ENCODE measurements at places on chromosomes 7 and 10.

GRCh38 chr10:19120381-19120908, 71.8 kb downstream of the MALRD1 start:
- DNase-seq, result no peak

DNA sequence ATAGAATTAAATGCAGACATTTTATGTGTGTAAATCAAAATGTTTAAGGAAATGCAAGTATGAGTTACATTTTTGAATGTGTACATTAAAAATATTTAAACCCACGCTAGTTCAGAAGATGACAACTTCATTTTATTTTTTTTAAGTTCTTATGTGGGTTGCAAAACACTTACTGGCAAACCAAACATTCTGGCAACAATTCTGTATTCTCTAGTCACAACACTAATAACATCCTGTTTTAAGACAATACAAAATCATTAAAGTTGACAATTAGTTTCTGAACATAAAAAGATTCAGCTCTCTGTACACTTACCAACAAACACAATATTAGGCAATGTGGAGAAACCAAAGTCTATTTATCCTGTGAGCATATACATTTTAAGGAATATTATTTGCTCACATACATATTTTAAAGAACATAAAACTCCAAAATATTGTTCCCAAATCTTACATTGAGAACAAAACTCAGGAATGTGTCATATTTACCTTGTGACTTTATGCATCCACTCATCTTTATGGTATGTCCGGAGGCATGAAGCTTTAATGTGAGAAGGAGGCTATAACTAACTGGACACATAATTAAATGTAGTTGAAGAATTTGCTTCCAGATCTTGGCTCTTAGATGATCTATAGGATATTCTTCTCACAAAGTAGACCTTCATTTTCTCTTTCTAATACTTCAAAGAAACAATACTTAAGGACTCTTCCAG, 134.7 kb downstream of the DGKB start:
- no peak for DNase-seq

DNA sequence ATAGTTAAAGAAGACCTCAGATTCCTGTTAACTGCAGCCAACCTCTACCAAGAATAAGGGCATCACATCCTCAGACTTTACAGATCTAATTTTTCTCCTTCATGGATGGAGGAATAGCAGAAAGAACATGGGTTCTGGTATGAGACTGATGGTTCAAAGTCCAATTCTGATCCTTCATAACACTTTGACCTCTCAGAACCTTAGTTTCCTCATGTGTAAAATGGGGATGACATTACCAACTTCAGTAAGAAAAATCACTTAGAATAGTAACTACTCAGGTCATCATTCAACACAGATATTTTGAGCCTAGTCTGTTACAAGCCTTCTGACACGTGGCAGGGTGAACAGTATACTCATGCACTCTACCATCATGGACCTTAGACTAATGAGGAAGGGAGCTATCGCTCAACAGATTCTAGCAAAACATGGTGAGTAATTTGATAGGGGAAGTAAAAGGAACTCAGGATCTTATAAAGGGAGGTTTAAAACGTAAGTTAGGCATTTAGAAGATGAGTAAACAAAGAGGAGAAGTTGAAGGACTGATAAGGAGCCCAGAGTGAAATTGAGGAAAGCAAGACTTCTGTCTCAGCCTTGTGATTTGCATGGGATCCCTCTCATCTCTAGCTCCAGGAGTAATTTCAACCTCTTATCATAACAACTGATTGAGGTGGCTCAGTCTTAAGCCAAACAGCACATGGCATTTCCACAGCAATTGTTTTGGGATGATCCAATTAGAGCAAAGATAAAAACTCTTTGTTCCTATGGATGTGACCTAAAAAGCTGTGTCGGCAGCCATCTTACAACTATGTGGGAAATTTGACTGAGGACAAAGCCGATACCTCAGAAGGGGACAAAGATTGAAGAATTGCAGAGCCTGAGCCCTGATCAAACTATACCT, 69.2 kb upstream of the TCF7L2 start:
- no peak for DNase-seq

GRCh38 chr7:28077616-28078015, 103.0 kb downstream of the JAZF1 start:
- DNase-seq, result no peak

DNA sequence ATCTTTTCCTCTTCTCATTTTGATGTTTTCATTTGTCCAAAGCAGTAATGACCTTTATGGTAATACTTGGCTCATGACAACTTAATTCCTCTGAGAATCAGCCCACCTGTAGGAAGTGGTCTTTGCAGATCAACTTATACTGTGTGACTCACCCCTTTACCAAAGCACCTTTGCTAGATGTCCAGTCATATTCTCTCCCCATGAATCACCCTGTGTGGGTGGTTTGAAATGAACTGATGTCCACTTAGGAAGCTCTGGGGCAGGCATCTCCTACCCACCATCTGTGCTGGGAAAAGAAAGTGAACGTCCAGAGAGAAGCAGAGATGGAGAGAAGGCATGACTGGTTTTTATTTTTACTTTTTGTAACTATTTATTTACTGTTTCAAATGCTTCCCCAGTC, 410.3 kb downstream of the KIF20B start:
- DNase-seq, result no peak

DNA sequence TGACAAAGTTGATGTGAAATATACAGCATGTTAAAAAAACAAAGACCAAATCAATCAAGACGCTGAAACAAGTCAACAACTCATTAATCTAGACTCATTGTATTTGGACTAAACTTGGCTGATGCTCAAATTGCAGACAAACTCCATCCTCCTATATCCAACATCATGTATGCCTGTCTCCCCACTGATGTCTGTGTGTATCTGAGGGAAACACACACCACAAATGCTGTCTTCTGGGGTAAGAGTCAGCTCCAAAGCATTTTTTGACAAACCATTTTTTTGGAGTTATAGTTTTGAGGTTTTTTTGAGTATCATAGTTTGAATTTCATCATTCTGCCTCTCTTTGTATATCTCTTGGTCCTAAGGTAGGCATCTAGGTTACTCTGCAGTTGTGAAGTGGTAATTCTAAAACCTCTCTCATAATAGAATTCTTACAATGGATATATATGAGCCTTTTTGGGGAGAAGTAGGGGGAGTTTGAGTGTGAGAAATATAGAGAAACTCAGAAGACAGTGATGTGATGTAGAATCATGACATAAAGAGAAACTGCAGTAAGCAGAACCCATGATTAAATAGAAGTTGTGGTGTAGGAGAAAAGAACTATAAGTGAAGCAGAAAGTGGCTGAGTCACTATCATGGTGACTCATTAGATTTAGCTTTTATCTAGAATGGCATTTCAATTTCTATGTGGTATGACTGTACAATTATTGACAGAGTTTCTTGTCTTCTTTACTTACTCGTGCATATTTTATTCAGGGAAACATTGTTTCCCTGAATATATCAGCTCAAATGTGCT, 1531.1 kb upstream of the LRRTM3 start:
- no peak for DNase-seq

DNA sequence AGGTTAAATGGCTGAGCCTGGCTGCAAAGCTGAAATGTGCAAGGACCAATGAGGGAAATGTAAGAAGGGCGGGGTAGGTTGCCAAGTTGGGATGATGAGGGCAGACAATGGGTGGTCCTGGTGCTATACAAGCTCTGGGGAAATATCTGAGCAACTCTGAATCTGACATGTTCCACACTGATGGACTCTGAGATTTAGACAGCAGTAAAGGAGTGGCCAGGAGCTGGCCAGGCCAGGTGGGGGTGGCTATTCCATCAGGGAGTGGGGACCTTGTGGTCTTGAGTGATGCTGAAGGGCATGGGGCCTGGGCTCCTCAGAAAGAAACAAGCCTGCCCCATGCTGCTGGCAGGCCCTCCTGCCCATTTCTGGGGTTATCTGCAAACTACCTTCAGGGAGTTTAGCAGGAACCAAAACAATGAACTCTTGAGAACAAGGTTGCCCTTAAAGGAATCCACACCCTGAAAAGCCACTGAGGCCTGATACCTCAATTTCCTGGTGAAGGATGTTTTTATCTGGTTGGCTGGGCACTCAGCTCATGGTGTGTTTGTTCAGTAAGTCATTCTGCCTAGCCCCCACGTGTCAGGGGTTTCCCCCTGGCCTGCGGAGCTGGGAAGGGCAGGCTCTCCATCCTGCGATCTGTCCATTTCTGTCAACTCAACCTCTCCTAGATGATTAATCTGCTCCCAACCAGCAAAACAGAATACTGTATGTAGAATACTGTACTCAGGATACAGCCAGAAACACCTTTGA, 143.3 kb upstream of the TNS3 start:
- no peak for DNase-seq

- no peak for DNase-seq
Observed at GRCh38 chr7:151142686-151143040, 24.8 kb downstream of the GBX1 start.

GRCh38 chr7:90595342-90595800, 750 bp upstream of the CDK14 start:
- DNase-seq, result no peak

DNA sequence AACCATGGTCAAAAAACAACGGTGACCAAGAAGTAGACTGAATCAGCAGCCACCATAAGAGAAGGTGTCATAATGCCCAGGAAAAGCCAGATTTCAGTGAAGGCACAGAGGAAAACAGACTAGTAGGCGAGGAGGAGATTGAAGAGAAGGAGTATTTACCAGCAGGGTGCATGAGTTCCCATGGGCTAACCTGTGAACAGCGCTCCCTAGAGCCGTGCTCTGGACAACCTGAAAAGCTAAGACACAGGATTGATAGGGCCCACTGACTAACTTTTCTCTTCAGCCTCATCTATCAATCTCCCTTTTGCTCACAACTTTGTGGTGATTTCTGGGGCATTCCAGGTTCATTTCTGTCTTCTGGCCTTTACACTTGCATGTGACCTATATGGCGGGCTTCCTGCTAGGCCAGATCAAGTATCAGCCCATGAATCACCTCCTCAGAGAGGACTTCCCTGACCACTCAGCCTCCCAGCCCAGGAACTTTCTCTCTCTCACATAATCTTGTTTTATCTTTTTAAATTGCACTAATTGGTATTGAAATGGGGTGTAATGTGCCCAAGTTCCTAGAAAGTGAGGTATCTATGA, 12.8 kb downstream of the ANKRD22 start:
- no peak for DNase-seq
